ENCODE measurements at places on chromosomes 11 and 22.

DNA sequence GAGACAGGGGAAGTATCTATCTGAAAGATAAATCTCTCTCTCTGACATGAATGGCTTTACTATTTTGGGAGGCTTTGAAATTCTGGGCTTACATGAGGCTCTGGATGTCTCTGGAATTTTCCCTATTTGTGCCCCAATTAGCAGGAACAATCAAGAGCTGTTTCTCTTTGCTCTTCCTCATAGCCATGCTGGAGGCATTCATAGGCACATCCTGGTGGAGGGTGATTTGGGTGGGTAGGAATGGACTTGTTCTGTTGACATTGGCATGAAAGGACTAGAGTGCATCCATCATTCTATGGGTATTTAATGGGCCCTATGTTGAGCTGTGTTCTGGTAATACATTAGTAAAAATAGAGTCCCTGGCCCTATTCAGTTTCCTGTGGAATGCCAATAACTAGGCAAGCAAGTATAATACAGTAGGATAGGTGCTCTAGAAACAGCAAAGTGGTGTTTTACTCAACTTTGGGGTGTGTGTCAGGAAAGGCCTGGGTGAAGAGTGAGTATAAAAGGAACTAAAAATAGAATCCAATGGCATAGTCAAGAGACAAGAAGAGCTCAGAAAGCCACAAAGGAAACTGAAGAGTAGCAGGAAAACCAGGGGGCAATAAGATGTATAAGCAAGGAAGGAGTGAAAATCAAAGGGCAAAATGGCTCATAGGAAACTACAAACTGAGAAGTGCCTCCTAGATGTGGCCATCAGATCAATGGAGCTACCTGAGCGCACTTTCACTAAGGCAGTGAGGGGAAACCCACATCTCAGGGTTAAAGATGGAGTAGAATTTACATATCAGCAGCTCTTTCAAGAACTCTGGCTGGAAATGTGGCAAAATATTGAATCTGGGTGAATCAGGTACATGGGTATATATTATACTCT, 45.0 kb downstream of the CWC15 start:
- no peak for DNase-seq

- DNase-seq, result no peak
Observed at GRCh38 chr11:26493616-26494015, 78.4 kb downstream of the MUC15 start.

- no peak for DNase-seq
Observed at GRCh38 chr11:128806506-128807261, 60.4 kb downstream of the KCNJ1 start.

DNA sequence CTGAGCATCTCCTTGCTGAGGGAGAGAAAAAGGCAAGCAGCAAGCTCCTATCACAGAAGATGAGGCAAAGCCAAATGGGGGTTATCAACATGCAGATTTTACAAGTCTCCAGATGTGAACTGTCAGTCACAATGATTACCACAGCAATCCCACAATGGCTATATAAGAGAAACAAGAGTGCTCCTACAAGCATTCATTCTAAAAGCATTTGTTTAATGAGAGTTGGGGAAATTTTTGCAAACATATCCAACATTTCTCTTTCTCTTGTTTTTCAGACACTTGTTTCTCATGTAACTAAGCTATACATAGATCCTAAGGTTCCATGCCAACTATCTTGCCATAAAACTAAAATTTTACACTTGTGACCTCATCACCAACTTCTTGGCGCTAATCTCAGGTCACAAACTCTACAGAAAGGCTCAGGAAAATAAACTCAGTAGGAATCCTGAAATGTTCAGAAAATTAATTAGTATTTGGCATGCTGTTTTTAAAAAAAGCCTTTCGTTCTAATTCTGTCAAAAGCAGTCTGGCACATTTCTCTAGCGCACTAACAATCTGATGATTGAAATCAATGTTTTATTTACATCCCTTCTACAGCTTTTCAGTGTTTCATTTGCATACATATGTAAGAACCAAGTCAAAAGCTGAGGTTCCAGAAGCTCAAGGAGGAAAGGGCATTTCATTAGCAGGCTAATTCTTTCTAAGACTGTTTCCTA, 199.5 kb downstream of the TTC28 start:
- DNase-seq, result no peak

DNA sequence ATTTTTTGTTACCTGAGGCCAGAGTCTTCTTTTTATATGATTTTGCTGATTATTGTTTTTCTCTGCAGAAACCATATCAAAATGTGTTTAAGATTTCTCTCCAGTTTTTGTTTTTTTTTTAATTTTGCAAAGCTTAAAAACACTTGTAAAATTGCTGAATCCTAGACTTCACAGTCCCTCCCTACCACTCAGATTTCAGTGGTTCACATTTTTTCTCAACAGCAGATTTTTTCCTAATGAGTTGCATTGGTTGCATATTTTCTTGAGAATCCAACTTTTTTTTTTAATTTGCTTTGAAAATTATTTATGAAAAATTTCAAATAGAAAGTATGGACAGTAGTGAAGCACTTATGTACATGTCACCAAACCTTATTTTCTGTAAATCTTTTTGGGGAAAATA, 5.8 kb downstream of the ARL14EP start:
- no peak for DNase-seq

- DNase-seq, result peak; percentile 28
Observed at GRCh38 chr11:624705-625635, at the start of gene CDHR5. Gene CDHR5, minus strand, starts transcription at chr11:624955. Its CDS starts 53 bp downstream, at chr11:624902.

GRCh38 chr11:60240662-60241061, 2.3 kb downstream of the MS4A4E start:
- DNase-seq, result no peak

- DNase-seq, result peak; percentile 71
Observed at GRCh38 chr11:132448334-132448995, 1078.0 kb downstream of the NTM start.

- no peak for DNase-seq
Observed at GRCh38 chr11:70725278-70725677, 326.9 kb downstream of the CTTN start.

DNA sequence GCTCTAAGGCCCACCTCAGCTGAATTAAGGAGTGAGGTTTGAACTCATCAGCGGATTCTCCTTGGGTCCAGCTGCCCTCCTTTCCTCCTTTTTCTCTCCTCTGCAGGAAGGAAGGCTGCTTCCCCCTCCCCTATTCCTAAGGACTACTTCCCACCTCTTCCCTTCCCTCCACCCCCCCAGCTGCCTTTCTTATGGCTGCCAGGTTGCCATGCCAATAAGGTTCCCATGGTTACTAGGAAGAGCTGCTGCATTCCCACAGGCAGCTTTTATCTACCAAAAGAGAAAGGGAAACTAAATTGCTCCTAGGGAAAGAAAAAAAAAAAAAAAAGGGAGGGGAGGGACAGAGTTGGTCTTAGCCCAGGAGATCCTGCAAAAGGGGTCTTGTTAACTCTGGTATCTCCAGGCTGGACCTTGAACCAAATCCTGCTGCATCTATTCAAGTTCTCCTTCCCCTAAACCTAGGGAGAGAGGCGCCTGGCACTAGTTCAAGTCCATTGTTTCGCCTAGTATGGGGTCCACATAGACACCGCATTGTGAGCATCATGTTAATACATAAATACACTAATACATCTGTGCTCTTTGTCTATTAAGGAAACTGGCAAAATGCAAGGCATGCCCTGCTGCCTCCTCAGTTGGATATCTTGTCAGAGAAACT, 21.2 kb upstream of the FEZ1 start:
- peak; percentile 80 for DNase-seq

GRCh38 chr11:866481-866880, 23.8 kb downstream of the TSPAN4 start:
- no peak for DNase-seq

GRCh38 chr11:115316696-115317095, 187.5 kb downstream of the CADM1 start:
- DNase-seq, result no peak

GRCh38 chr11:12546122-12546521, 128.1 kb upstream of the TEAD1 start:
- no peak for DNase-seq

GRCh38 chr11:70423523-70424505, 25.5 kb downstream of the CTTN start:
- peak; percentile 95 for DNase-seq

DNA sequence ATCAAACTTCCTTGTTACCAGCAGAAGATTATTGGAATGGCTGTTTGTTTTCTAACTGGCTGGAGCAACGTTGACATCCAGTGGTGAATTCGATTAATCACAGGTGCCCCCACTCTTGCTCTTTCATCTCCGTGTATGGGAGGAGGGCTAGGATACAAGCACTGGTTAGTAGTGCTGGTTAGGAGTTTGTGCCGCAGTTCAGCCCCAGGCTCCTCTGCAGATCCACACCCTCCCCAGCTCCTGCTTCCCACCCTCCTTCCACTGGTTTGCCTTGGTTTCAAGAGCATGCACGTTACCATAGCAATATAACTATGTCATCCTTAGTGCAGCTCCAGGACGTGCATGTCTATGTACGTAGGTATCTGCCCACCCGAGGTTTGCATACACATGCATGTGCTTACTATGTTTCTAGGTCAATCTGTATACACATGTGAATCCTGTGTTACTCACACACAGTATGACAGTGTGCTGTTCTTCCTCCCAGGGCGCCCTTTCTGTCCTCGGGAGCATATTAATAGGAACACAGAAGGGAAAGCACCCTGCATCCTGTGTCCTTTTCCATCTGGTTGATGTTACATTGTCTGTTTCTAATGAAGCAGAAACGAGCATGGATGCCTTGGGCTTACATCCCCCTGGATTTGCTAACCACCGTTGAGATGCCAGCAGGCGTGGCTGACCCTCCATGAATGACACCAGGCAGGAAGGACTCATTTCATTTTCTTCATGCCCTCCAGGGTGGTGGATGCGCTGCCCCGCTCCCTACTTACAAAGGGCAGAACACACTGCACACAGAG, 539.3 kb downstream of the OPCML start:
- DNase-seq, result peak; percentile 18

- DNase-seq, result no peak
Observed at GRCh38 chr22:44364751-44365130, 52.0 kb upstream of the SHISAL1 start.

GRCh38 chr11:119780222-119780953, 51.4 kb upstream of the NECTIN1 start:
- no peak for DNase-seq

DNA sequence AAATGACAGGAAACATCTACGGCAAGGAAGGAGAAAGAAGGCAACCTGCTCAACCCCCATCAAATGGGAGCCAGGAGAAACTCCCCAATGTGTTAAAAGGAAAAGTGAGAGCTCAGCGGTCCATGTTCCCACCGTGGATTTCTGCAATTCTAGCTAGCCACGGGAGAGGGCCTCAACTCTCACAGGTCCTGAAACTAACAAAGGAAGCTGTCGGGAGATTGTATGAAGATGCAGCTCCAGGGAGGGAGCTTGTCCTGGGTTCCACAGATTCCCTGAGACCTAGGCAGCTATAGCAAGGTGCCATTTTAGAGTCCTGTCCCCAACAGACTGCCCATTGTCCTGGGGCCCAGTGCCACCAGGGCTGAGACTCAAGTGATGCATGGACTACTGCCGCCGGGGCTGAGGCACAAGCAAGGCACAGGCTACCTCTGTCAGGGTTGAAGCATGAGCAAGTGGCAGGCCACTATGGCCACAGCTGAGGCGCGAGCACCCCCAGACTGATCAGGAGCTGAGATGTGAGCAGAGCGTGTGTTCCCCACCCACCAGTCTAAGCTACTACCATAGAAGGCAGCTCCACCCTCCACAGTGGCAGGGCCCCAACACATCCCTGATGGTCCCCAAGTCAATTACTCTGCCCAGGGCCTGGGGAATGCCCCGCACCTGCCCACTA, 31.3 kb downstream of the RSF1 start:
- no peak for DNase-seq

Data from M059J (cell line).